Activated T-cell treated with anti-CD3 and anti-CD28 coated beads for 1 hour (primary cell): ENCODE measurements at places on chromosomes 1 and 21.

DNA sequence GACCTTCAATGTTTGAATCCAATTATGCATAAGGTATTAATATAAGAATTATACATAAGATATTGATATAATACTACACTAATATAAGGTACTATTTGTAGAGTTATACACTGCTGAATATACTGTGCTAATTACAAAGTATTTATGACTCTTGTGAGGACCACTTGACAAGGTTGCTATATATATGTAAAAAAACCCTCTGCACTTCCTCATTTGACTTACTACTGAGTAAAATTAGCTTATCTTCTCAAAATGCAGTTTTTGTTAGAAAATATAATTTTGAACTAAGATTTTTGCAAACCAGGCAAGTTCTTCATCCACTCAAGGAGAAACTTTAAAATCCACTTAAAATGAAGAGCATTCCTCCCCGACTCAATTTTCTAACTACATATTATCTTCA lies 8.5 kb downstream of the SIKE1 start:
- no peak for DNase-seq

DNA sequence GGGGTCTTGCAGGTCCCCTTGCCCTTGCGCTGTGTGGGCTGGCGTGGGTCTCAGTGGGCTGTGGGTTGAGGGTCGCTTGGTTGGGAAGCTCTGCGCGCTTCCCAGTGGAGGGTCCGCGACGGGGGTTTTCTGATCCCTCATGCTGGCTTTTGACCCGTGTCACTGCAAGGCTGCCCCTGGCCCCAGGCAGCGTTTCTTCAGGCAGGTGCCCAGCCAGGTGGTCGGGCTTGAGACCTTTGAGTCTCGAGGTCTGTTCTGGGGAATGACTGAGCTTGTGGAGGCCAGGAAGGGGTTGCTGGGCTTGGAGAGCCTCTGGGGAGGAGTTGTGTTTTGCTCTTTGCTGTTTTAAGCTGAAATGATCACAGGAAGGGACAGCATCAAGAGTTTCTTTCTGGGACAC lies 5.3 kb downstream of the SKI start:
- no peak for DNase-seq

DNA sequence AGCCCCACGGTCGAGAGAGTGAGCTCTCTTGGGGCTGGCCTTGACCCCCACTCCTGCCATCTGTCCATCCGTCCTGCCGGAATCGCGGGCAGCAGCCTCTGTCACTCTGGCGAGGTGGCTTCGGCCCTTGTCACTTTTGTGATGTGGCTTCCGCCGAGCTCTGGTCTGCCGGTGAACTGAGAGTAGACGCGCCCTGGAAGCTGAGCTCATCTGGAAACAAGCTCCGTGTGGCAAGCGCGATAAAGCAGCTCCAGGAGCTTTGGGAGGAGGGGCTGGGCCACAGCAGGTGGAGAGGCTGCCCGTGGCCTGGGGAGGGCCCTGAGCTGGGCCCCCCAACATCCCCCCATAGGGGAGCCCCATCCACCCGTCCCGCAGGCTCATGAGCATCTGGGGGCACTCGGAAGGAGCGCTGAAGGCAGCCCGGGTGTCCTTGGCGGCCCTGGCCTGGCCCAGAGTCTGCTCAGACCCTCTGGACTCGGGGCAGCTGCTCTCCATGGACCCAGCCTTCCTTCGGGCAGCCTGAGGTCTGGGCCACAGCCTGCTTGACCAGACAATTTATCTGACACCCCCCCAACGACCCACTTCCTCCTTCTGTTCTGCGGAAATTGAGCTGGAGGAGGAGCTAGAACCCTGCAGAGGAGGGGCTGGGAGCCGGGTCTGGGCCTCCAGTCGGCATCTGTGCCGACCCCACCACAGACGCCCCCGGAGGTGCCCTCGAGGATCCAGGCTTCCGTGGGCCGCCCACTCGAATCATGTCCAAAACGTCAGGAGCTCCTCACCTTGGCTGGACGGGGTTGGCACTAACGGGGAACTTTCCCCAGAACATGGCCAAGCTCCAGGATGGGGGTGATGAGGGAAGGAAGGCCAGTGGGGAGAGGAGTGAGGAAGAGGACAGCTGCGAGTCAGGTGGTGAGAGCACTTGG lies 59.1 kb downstream of the SLC19A1 start:
- peak; percentile 37 for DNase-seq

- DNase-seq: no peak
Measured at GRCh38 chr1:209409780-209410179, 173.7 kb upstream of the CAMK1G start.

DNA sequence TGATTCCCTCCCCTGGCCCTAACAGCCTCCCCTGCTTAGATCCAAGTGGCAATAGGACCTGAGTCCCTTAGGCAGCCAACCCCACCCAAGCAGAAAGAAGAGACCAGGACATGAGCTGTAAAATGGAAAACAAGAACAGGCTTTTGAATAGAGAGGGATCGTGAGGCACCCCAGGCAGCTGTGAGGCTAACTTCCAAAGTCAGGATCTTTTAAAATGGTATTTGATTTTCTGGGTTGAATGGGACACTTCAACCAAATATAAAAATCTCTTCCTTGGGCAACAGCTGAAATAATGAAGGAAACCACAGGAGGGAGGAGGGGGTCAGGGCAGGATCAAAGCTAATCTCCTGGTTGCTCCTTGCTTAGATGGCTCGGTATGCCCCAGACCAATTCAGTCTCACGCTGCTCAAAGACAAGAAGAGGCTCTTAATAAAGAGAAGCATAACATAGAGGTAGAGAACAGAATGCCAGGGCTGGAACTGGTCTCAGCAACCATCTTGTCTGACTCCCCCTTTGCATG lies 28.6 kb upstream of the AVPR1B start:
- DNase-seq: no peak

DNA sequence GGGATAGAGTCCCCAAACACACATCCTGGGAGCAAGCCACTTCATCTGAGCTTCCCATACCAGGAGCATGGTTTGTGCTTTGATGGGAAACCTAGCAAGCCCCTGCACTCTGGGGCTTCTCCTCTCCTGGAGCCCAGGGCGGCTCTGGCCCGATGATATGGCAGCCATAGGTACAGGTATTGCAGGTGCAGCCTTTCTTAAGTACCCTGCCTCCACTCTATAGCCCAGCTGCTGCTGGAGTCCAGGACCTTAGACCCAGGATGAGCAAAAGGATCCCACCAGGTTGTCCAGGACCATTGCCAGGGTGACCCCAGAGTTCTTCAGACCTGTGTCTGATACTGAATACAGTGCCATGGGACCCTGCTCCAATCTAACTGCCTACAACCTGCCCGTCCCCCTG lies 4.2 kb downstream of the C1orf226 start:
- DNase-seq: no peak

GRCh38 chr1:211515090-211516023 lies 23.4 kb upstream of the RD3 start:
- DNase-seq: peak; percentile 74

DNA sequence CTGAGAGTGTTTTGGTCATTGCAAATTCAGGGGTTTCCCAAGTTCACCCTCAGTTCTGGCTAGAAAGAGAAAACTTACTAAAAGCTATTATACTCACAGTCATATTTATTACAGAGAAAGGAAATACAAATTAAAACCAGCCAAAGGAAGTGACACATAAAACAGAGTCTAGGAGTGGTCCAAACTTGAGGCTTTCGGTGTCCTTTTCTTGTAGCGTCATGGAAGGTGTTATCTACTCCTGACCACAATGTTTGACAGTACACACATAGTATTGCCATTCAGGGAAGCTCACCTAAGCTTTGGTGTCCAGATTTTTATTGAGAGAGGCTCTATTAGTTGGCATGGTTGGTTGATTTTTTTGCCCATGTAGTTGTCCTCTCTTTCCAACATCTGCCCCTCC lies 59.0 kb downstream of the SLC35A3 start:
- DNase-seq: no peak

DNA sequence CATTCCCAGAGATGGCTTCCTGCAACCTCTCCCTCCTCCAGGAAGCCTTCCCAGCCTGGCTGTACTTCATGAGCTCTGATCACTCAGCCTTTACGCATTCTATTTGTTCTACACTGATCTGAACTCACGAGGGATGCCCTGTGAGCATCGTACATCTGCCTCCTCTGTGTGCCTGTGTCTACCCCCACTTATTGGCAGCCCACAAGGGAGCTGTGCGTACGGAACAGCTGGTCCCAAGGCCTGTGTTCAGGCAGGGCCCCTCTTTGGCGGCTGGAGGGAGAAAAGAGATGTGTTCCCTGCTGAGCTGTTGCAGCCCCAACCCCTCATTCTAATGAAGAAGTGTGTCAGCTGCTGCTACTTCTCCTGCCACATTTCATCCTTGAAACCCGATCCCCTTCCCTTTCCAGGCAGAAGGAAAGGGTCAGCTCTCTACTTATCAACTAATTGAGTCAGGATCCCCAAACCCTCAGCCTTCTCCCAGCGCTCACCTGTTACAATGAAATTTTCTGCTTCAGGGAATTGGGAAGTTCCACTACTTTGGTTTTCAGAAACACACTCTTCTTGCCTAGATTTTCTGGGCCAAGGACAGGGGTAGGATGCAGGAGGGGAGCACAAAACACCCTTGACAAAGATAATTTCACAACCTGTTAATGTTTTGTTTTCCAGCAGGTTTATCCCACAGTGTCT lies 3.2 kb downstream of the INKA2 start:
- DNase-seq: no peak

DNA sequence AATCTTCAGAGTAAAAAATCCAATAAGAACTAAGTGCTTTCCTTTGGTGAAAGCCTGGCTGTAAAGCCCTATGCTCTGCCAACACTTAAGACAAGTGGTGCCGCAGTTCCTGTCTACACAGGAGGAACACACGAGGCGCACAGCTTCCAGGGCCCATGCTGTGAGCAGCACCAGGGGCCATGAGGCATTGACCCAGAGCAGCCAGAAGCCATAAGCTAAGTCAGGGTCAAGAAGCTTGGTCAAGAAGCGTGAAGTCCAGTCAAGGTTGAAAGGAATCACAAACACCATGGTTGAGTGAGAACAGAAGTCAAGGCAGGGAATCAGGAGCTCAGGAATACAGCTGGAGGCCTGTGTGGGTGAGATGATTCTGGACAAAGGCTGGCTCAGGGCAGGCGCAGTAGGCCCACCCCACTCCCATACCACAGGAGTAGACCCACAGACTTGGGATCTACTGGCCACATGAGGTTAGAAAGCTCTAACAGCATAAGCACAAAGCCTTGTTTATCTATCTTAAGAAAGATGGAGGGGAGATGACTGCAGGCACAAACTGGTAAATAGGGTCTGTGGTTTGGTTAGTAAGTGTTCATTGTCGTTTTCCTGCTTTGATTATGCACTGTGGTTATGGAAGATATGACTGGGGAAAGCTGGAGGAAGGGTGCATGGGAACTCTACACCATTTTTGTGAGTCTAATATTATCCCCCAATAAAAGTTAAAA lies 42.9 kb upstream of the RCAN3 start:
- no peak for DNase-seq

DNA sequence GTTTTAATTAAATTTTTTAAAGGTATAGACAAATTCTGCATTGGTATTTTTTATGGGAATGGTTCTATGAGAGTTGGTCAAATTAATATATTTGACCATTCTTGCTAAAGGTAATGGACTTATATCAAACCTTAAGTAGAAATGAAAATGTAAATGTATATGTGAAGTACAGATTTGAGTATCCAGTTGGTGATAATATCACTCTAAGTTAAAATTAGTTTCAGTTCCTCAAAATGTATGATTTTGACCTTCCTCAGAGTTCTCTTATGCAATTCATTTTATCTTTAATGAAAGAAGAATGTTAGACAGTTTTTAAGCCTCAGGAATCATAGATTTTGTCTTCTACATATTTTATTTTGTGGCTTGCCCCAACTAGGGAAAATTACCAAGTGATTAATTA lies 1291.5 kb upstream of the B3GALT2 start:
- DNase-seq: no peak

GRCh38 chr1:229011022-229011421 lies 259.9 kb upstream of the RAB4A start:
- DNase-seq: no peak

- no peak for DNase-seq
Measured at GRCh38 chr1:33575324-33575879, 103.0 kb downstream of the ZSCAN20 start.

DNA sequence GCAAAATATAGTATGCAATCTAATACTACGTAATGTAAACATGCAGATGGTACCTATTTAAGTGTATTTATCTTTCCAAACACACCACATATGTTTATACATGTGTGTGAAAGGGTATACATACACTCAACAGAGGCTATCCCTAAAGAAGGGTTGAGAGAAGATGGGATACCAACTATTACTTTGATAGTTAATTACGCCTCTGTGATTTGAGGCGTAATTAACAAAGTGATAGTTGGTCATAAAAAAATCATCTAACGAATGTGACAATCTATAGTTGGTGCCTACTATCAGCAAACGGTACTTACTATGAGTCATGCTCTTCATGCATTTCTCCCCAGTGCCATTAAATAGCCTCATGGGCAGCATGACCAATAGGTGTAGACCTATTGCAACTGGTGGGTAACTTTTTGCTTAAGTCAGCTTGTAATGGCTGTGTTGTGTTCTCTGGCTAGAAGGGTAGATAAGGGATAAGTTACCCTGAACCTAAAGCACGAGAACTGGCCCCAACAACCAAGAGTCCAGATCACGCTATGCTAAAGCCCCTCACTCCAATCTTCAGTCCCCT lies 15.3 kb downstream of the RCAN1 start:
- DNase-seq: no peak

GRCh38 chr1:208161005-208161404 lies 83.2 kb downstream of the PLXNA2 start:
- no peak for DNase-seq

DNA sequence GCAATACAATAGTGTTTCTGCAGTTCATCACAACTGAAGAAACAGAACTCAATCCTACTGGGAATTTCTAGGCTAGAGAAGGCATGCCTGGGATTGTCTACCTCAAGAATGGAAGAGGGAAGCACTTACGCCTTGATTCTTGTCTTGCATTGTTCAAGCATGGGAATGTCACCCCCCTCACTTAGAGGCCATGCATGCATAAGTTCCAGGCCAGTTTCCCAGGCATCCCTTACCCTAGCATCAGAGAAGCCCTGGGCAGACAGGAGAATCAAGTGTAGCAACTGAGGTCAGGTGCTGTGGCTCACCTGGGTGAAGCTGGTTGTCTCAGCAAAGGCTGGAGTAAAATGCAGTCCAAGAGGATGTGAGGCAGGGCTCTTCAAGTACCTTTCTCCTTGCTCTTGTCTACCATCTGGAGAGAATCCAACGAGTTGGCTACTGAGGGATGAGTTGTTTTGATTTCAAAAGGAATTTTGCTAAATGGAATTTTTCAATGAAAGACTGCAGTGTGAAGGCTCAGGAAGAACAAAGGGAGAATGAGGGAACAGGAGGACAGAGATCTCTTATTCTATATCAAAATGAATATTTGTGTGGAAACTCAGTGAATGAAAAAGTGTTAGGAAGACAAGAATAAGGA lies 174.3 kb downstream of the NEK7 start:
- no peak for DNase-seq

GRCh38 chr21:26425576-26425975 lies 147.5 kb downstream of the CYYR1 start:
- DNase-seq: no peak

- DNase-seq: no peak
Measured at GRCh38 chr1:150089846-150090520, 22.4 kb downstream of the VPS45 start.

- no peak for DNase-seq
Measured at GRCh38 chr1:202067188-202067974, 55.3 kb upstream of the GPR37L1 start.
